ENCODE measurements at places on chromosomes 12 and 14.

DNA sequence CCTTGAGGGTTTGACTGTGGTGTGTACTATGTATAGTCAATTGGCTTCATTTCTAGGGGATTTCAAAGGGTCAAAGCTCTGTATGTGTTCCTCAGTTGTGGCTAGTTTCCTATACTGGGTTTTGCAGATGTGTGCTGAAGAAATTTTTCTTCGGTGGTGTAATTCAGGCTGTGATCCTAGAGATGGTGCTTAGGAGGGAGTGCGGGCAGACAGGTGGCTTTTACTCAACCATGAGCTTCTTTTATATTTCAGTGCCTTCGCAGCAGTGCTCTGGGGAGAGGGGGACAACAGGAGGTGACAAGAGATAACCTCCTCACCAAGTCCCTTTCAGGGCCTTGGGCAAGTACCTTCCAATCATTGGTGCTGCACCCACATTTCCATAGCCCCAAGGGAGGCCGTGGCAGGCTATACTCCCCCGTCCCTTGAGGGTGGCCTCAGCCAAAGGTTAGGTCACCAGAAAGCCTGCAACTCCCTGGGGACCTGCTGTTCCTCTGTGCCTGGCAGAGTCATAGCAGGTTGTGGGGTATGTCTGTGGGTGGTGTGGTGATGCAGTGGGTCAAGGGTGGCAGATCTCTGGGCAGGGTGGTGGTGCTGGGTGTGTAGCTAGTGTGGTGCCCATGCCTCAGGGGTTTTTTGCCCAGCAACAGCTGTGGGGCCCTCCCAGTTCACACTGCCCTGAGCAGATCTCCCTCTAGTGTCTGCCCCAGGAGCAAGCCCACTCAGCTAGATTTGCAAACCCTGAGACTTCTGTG, 37.0 kb upstream of the TMX1 start:
- no peak for DNase-seq

DNA sequence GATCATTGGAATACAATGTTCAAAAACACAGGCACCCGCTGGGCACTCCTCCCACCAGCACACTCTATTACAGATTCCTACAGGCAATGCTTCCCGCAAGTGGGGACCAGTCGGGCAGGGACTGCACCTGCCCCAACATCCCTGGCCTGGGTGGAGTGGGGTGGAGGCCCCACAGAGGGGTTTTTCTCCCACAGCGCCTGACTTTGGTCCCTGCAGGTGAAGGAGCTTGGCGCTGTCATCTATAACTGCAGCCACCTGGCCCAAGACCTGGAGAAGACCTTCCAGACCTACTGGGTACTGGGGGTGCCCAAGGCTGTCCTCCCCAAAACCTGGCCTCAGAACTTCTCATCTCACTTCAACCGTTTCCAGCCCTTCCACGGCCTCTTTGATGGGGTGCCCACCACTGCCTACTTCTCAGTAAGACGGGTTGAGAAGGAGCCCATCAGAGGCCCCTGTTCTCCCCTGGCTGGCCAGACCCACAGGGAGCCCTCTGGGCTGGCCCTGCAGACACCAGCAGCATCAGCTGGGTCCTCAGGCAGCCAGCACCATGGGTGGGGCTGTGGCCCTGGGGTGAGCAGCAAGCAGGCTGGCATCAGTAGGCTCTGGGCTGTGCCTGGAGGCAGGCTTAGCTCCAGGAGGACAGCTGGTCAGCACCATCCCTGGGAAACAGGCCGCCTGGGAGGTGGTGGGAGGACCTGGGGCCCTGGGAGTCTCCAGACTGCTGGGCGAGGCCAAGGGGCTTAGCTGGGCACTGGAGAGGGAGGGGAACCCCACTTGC, 6.0 kb downstream of the PLD4 start:
- DNase-seq, result no peak

DNA sequence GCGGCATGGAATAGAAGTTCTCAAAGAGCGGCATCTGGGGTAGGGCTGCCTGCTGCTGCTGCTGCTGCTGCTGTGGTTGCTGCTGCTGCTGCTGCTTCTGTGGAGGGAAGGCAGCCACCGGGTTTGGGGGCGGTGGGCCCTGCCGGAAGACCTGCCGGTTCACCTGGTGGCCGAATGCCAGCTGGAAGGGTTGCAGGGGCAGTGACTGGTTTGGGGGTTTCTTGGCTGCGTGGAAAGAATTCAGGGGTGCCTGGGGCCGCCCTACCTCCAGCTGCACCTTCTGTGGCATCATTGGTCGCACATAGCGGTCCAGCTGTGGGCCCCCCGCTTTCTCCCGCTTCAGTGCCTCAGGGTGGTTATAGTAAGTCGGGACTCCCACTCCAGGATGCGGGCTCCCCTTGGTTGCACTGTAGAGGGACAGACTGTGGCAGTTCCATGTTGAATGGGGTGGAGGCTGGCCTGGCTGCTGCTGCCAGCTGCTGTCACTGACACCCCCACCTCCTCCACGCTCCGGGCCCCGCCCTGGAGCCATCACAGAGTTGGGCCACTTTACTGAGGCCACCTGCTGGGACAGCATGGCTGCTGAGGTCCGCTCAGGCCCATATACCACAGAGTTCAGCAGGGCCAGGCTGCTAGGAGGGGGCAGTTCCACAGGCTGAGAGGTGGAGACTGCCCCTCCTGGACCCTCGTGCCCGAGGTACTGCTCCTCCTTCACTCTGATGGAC, 25.2 kb upstream of the PNMA1 start:
- DNase-seq, result no peak

DNA sequence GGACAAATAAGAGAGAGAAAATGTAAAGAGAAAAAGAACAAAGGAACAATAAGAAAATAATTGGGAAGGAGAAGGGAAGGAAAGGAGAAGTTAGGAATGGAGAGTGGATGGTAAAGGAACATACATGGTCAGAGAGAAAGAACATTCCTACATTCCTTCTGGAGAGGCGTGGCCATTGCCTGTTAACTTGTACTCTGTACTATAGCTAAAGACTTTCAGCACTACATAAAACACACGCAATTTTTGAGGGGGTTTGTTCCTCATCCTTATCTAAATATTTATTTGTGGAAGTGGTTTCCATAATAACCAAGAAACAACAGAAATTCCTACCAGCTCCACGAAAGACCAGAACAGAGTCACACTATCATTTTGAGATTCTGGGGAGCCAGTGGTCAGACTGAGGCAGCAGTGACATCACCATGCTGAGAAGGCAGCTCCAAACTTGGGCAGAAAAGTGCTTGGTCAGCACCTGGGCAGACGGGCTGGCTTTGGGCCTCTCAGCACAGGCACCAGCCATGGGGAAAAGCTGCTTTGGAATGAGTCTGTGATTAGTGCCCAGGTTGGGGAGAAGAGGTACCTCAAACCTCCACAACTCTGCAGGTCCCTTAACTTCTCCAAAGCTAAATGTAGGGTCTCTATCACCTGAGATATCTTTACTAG, 125.9 kb upstream of the NTF3 start:
- no peak for DNase-seq

GRCh38 chr12:91883811-91884210, 261.8 kb downstream of the BTG1 start:
- no peak for DNase-seq

All from SIG-M5 (cell line).